ENCODE measurements at places on chromosomes 16 and 17.
A peak's percentile ranks its signal among the peaks of the same experiment; 100 is the strongest.

- DNase-seq, result no peak
Observed at GRCh38 chr16:71339236-71340171, 19.0 kb upstream of the CALB2 start.

- no peak for DNase-seq
Observed at GRCh38 chr16:11667221-11667823, 933 bp upstream of the SNN start.

GRCh38 chr17:74531231-74531761 lies at the start of gene CD300LB:
CD300LB (minus strand) TSS chr17:74531475; CDS start chr17:74531350, 125 bp downstream.
- DNase-seq, result no peak

DNA sequence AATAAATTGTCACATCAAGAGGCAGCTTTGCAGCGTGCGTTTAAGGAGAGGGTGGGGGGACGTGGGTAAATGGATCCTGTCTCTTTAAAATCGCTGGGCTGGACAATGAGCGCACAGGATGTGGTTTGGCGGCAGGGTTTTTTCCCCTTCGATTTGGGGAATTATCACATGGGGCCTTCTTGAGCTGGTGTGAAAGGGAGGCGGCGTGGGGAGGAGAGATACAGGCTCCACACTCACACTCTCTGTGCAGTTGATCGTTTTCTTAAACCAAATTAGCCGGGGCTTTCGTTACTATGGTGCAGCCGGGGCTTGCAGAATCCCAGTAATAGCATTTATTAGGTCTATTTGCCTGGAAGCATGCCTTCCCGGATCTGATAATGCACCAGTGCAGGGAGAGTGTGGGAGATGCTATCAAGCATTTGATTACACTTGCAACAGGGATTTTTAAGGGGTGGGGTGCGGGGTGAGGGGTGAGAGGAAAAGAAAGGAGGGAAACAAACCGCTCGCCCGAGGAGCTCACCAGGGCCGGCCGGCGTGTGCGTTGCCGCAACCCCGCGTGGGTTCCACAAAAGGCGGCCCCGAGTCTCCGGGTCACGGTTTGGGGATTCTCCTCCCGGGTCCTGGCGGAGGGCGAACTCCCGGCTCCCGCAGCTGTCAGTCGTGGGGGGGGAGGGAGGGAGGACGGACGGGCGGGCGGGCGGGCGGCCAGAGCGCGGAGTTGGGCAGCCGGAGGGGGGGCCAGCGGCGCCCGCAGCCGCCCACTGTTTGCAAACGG lies 58.8 kb upstream of the GSE1 start:
- DNase-seq, result peak; percentile 67

DNA sequence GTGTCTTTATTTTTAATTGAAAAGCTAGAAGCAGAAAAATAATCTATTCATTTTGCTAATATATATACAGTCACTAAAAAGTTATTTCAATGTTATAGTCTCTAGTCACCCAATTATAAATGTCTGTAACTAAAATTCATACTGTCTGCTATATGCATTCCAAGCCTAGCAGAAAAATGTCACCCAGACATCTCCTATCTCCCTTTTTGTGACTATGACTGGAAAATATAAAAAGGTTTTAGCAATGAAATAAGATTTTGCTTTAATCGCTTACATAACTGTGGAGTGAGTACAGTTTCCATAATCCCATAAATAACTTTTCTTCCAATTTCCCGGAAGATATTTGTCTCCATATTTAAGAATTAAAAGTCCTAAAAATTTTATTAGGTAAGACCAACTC lies 88.6 kb downstream of the BRIP1 start:
- DNase-seq, result no peak

- no peak for DNase-seq
Observed at GRCh38 chr17:21194703-21195102, 19.3 kb downstream of the TMEM11 start.

DNA sequence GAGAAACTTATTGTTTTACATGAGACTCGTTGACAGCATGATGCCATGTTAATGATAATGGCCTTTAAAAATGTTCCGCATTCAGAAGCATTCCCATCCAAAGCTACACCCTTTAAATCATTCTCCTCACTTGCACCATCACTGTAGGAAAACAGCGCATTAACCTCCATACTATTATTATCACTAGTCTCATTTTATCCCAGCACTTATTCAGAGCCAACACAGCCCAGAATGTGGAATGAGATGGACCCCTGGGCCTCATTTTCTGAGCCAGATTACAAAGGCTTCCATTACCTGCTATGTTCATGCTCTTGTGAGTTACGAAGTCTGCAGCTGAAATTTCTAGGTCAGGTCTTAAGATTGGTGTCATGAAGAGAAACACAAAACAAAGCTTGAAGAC lies 159.4 kb downstream of the HS3ST3A1 start:
- no peak for DNase-seq

All from NCI-H2029 (cell line).